Breast epithelium (tissue), 4 donors: ENCODE measurements at places on chromosomes 4 and X.

DNA sequence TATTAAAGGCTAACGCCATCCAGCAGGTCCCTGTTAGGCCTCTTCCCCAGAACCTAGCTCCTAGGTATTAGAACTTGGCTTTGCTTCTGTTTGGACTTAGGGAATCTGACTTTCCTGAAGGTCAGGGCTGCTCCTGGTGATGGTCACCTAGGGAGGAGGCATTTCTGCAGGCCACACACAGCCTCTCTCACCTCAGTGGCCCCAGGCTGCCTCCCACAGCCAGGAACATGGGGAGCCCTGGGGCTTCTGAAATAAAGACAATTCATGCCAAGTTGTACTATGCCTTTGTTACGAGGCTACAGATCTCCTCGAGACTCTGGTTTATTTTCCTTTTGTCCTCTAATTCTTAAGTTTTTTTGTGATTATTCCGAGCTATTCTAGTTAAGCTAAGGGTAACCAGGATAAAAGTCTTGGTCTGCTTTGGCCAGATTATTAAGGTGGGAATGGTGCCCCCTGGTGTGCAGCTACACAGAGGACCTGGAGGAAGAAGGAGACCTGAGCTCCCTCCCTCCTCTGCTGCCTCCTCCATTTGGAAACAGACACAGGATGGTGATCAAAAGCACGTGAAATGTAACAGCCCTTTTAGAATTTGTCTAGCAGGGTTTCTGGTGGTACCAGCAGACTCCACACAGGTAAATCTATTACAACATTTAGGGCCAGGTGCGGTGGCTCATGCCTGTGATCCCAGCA lies 131.0 kb downstream of the DCLK2 start:
- DNase-seq = no peak

DNA sequence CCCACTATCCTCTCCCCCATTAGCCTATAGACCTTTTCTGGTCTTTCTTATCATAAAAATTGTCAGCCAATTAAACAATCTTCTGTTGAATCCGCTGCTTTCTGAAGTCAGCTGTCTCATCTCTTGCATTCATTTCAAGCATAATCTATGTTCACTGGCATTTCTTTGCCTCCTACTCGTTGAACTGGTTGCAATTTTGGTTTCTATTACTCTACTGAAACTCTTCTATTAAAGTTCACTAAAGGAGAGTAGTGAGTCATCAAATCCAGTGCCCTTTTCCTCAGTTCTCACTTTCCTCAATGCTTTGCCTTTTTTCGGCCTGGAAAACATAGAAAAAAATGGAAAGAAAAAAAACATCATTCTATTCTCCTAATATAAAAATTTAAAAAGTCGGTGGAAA lies 23.9 kb upstream of the CXCL13 start:
- no peak for DNase-seq

- no peak for DNase-seq
These were observed 1133.5 kb downstream of the FAT4 start for GRCh38 chr4:126448086-126448845.

DNA sequence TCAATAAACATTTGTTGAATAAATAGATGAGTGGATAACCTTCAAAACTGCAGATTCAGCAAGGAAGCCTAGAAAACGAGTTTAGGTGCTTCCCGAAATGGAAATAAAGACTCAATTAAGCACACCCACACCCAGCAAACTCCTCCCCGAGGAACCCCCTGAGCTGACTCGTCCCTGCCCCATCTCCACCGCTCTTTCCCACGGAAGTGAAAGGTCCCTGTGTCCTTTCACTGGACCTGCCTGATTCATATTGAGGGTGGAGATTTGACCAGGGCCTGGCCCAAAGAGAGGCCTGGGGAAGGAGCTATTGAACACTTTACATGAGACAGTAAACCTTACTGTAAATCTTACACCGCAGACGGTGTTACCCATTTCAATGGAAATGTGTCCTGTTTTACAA lies 129.1 kb downstream of the CPZ start:
- peak; percentile 38 for DNase-seq

GRCh38 chr4:90181644-90182043 lies 54.5 kb downstream of the CCSER1 start:
- DNase-seq = no peak

- DNase-seq = no peak
These were observed 110.3 kb upstream of the MAP3K15 start for GRCh38 chrX:19625612-19626011.

GRCh38 chr4:66767442-66767841 lies 777.9 kb downstream of the CENPC start:
- DNase-seq = no peak

DNA sequence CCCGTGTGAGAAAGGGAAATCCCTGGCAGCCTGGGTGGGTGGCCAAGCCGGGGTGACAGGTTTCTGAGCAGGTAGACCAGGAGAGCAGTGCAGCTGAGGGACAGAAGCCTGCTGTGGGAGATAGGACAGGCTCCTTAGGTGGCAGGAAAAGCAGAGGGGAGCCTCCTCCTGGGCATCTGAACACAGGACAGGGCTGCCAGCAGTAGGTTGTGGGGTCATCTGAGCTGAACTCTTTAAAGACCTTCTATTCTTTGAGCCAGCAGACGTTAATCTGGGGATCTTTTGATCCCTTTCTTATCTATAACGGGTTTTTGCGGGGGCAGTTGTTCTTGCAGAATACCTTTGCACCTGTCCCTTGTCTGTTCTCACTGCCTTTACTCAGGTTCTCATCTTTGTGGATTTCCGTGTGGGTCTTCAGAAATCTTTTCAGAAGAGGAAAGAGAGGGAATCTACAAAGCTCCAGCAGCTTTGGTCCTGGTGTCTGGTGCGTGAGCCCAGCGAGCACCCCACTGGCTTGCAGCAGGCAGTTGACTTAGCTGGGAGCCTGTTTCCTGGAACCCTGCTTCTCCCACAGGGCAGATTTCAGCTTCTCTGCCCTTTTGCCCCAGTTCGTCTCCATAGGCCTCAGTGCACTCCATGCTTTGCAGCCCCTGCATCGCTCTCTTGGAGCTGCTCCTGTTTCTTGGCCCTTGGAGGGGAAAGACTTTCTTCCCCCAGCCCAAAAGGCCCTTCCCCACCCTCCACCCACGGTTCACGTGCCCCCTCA lies 35.8 kb upstream of the TADA2B start:
- no peak for DNase-seq

- no peak for DNase-seq
These were observed 279.9 kb downstream of the ASMT start for GRCh38 chrX:1894740-1895139.

DNA sequence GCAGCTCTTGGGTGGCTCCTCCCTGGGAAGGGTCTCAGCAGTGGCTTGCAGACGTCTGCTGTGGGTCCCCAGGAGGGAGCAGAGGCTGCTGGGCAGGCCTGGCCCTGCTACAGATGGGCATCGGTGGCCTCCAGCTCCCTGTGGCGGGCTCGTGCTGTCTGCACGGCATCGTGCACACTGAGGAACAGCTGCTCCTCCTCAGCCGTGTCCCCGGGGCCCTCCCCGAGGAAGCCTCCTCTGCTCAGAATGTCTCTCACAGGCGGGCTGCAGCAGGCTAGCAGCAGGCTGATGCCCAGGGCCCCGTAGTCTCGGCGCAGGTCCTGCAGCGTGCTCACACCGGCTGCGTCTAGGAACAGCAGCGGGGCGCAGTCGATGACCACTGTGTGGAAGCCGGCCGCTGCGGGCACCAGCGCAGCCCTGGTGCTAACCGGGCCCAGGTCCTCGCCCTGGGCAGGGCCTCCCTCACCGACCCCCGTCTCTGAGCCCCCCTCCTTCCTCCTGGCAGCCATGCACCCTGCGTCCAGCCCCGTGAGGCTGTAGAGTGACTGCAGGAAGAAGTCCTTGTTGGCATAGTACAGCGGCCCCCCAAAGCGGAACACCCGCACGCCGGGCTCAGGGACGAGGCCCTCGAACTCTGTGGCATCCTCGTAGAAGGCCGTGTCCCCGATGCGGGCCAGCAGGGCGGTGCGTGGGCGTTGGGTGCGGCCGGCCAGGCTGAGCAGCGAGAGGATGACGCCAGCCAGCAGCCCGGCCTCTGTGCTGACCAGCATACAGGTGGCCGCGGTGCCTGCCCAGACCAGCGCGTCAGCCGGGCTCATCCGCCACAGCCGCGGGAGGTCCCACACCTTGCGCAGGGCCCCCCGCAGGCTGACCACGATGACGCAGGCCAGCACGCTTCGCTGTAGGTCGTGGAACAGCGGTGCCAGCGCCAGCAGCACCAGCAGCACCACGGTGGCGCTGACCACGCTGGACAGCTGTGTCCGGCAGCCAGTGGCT lies 2.2 kb downstream of the IDUA start:
- DNase-seq = no peak
